ENCODE measurements at places on chromosomes 13 and 19.

DNA sequence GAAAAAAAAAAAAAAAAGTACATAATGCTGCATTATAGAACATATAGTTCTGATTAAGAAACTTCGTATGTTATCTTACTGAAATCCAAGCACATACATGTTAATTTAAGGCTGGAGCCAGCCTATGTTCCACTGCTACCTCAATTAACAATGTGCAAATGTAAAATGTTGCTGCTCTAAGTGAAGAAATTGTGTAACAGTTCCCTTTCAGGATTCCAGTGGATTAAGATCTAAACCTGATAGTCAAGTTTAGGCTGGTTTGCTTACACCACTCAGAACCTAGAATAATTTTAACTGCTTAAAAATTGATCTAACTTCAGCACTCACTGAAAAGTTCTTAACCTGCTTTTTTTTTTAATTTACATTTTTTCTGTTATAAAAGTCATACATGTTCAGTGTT lies 4.2 kb downstream of the VPS36 start:
- DNase-seq = no peak

GRCh38 chr13:106762708-106763107 lies 194.8 kb upstream of the ARGLU1 start:
- DNase-seq = no peak

GRCh38 chr13:75385708-75386083 lies 96.3 kb downstream of the TBC1D4 start:
- DNase-seq = no peak

GRCh38 chr13:95564733-95565291 lies 12.3 kb downstream of the CLDN10 start:
- DNase-seq = peak; percentile 23

DNA sequence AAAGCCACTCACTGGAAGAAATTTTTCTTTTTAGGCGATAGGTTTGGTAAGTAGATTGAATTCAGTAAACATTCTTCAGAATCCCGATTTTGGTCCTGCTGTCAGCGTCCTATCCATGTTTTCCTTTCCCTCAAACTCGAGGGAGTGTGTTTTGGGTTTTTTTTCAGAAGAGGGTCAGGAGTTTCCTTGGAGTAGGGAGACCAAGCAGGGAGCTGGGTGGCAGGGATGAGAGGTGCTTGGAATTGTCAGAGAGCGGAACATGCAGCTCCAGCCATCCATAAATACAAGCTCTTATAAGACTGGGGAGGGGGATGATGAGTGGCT lies 1.6 kb upstream of the PCDH8 start:
- DNase-seq = no peak

DNA sequence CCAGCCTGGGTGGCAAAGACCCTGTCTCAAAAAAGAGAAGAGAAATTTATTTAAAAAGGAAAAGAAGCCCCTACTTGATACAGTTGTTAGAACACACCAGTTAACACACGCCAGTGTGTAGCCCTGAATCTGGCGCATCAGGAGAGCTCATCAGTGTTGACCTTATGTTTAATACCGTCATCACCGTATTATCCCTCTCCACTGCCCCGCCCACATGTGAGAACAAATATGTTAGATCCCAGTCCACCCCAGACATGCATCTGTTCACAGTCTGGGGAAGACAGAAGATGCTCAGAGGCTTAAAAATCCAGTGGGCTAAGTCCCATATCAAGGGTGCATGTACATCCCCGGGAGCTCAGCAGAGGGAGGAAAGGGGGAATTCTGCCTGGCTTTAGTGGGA lies 155.2 kb downstream of the DPF1 start:
- DNase-seq = no peak

- no peak for DNase-seq
Observed at GRCh38 chr13:72507416-72508199, 219.8 kb downstream of the MZT1 start.

GRCh38 chr13:33153421-33154404 lies 131.8 kb downstream of the STARD13 start:
- no peak for DNase-seq

GRCh38 chr13:46475541-46475991 lies 77.4 kb upstream of the LRCH1 start:
- no peak for DNase-seq

GRCh38 chr13:75079226-75079625 lies 402.7 kb downstream of the TBC1D4 start:
- no peak for DNase-seq

Data from SJSA1 (cell line).